ENCODE measurements at places on chromosomes 13 and 19. TPM values are rescaled to one million over a fixed set of nuclear protein-coding genes. Genes with fewer than 3 reads are reported as not detected.

The PTH2 gene
- total RNA-seq: not detected

The TRPC4 gene
- total RNA-seq: 0.33 TPM

The ZFR2 gene
- total RNA-seq: not detected

The BLVRB gene
- 109 TPM for total RNA-seq

- no peaks in the 10 kb centered on the region for H3K36me3 ChIP-seq
- no peak for DNase-seq
- H3K4me1 ChIP-seq: peaks cover 5% of the 10 kb centered on the region
- no peak overlapping the region for H3K27ac ChIP-seq
- no peaks in the 10 kb centered on the region for H3K27me3 ChIP-seq
Observed at GRCh38 chr13:113897161-113897560, 33.3 kb upstream of the GAS6 start.

- H3K27me3 ChIP-seq: no peaks in the 10 kb centered on the region
- peak overlapping the region; percentile 98 for H3K27ac ChIP-seq
- H3K36me3 ChIP-seq: no peaks in the 10 kb centered on the region
- peaks cover 49% of the 10 kb centered on the region for H3K4me1 ChIP-seq
- H3K4me3 ChIP-seq: peak overlapping the region; percentile 61
- no peak for DNase-seq
Observed at GRCh38 chr19:47514151-47514868, 553 bp downstream of the NAPA start.

DNA sequence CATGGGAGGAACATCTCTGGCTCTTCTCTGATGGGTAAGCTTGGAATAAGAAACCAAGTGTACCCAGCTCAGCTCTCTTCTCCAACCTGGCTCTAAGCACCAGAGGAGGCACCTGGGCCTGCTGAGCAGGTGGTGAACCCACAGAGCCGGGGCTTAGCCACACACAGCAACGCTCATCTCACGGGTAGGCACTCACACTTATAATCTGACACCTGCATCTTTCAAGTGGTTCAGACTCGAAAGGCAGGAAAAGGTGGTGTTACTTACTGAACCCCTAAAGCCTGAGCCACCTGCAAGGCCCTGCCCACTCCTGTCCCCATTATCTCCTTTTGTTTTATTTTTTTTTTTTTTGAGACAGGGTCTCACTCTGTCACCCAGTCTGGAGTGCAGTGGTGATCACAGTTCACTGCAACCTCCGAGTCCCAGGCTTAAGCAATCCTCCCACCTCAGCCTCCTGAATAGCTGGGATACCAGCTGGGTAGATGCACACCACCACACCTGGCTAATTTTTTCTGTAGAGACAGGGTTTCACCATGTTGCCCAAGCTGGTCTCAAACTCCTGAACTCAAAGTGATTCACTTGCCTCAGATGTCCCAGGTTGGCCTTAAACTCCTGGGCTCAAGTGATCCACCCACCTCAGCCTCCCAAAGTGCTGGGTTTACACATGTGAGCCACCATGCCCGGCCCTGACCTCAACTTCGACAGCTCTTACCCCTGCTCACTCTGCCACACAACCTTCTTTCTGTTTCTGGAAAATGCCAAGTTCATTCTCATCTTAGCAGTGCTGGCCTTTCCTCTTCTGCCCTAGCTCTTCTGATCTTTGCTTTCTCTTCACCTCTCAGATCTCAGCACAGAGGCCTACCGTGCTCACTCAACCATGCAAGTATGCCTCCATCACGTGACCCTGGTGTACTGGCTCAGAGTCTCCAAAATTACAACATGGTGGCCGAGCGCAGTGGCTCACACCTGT lies 9.7 kb downstream of the FBXL12 start:
- DNase-seq: no peak
- H3K4me3 ChIP-seq: no peak overlapping the region
- H3K4me1 ChIP-seq: no peaks in the 10 kb centered on the region

- H3K27ac ChIP-seq: no peak overlapping the region
- H3K4me3 ChIP-seq: no peak overlapping the region
- no peaks in the 10 kb centered on the region for H3K27me3 ChIP-seq
- H3K4me1 ChIP-seq: no peaks in the 10 kb centered on the region
- no peak for DNase-seq
Observed at GRCh38 chr13:63044589-63045313, 1629.1 kb upstream of the PCDH20 start.

DNA sequence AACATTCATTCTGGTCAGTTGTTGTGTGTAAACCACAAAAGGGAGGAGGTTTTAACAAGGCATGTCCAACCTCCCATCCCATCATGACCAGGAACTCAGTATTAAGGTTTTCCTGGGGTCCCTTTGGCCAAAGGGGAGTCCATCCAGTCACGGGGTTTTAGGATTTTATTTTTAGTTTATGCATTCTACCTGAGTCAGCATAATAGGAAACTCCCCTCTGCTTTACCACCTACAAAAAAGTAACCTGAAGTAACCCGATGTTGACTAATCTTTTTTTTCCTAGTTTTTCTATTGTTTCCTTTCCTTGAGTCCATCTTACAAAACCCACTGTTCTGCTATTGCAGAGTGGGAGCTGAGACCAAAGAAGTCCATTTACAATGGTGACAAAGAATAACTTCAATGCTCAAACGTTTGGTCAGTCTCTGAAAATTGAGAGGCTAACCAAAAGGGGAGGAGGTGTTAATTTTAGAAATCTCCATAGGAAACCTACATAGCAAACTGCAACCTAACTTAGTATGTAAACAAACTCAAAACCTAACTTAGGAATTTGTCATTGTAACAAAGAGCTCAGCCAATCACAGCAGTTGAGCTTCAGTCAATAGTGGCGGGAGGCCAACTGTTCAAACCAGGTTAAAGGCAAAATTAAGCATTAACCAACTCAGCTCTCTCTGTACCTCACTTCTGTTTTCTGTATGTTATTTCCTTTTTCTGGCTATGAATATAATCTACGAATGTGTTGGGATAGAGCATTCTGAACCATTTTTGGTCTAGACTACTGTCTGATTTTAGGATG lies 1954.1 kb downstream of the PCDH9 start:
- no peaks in the 10 kb centered on the region for H3K36me3 ChIP-seq
- no peaks in the 10 kb centered on the region for H3K4me1 ChIP-seq
- no peak overlapping the region for H3K27ac ChIP-seq
- DNase-seq: no peak
- H3K4me3 ChIP-seq: no peak overlapping the region

GRCh38 chr13:101773062-101773461 lies 320.6 kb downstream of the ITGBL1 start:
- H3K36me3 ChIP-seq: no peaks in the 10 kb centered on the region
- H3K4me1 ChIP-seq: no peaks in the 10 kb centered on the region
- no peaks in the 10 kb centered on the region for H3K27me3 ChIP-seq
- no peak for DNase-seq
- H3K27ac ChIP-seq: no peak overlapping the region
- H3K4me3 ChIP-seq: no peak overlapping the region

DNA sequence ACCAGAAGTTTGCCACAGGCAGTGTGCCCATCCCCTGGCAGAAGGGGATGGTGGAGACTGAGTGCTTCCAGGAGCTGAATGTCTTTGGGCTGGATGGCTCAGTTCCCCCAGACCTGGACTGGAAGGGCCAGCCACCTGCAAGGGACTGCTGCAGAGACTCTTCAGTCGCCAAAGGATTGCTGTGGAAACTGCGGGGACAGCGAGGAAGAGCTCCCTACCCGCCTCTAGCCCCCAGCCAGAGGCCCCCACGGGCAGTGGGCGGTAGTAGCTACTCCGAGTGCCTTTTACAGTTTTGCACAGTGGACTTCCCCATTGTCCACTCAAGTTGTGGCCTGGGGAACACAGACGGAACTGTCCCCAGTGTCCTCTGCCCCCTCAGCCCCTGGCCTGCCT lies 138.5 kb downstream of the ZDHHC20 start:
- no peak for DNase-seq
- H3K27me3 ChIP-seq: no peaks in the 10 kb centered on the region
- H3K4me1 ChIP-seq: no peaks in the 10 kb centered on the region
- H3K4me3 ChIP-seq: no peak overlapping the region
- no peak overlapping the region for H3K27ac ChIP-seq

GRCh38 chr13:98542568-98543377 lies 34.1 kb downstream of the STK24 start:
- no peak overlapping the region for H3K27ac ChIP-seq
- H3K4me3 ChIP-seq: no peak overlapping the region
- no peaks in the 10 kb centered on the region for H3K27me3 ChIP-seq
- no peaks in the 10 kb centered on the region for H3K36me3 ChIP-seq
- DNase-seq: no peak

DNA sequence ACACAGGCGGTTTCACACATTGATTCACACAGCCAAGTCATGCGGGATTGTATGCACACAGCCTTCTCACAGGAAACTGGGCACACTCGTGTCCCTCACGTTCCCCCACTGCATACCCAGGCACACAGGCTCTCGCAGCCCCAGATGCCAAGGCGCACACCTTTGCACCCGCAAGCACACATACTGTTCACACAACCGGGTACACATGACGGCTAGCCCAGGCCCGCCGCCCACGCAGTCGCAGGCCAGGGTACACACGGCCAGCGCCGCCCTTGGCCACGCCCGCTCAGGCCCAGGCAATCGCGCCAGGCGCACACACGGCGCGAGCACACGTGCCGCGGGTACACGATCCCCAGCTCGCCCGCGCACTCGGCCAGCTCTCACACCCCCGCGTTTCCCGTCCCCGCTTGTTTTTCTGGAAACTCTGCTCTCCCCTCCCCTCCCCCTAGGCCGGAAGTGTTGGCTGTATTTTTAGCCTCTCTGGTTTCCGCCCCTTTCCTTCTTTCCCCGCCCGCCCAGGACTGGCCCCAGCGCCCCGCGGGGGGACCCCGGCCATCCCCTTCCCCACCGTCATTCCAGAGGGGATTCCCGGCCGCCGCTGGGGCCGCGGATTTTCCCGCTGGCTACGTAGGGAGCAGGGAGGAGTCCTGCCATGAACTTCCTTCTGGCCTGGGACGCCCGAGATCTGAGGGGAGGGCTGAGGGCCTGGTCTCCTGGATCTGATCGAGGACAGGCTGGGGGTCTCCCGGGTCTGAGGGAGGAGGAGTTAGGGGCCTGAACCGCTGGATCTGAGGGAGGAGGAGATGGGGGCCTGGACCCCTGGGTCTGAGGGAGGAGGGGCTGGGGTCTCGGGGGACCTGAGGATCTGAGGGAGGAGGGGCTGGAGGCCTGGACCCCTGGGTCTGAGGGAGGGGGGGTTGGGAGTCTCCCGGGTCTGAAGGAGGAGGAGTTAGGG lies 4.0 kb upstream of the ZFP36 start:
- H3K4me1 ChIP-seq: peaks cover 44% of the 10 kb centered on the region
- DNase-seq: peak; percentile 92
- no peaks in the 10 kb centered on the region for H3K36me3 ChIP-seq
- H3K4me3 ChIP-seq: no peak overlapping the region

DNA sequence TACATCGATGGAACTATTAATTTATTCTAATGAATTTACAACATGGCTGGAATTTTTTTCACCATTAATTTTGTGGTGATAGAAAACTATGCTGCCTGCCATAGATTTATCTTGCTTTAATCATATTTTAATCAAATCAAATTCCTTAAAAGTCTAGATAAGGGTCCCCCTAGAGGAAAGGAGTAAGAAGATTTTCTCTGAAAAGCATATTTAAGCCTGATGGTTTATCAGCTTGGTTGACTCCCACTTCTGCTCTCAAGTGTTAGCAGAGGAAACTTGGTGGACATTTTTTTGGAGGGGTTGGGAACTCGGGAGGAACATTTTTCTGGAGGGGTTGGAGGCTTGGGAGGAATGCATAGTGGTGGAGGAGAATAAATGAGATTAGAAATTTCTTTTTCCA lies 253.3 kb downstream of the KCNRG start:
- no peak for DNase-seq
- H3K36me3 ChIP-seq: no peaks in the 10 kb centered on the region
- no peaks in the 10 kb centered on the region for H3K27me3 ChIP-seq
- no peak overlapping the region for H3K27ac ChIP-seq

DNA sequence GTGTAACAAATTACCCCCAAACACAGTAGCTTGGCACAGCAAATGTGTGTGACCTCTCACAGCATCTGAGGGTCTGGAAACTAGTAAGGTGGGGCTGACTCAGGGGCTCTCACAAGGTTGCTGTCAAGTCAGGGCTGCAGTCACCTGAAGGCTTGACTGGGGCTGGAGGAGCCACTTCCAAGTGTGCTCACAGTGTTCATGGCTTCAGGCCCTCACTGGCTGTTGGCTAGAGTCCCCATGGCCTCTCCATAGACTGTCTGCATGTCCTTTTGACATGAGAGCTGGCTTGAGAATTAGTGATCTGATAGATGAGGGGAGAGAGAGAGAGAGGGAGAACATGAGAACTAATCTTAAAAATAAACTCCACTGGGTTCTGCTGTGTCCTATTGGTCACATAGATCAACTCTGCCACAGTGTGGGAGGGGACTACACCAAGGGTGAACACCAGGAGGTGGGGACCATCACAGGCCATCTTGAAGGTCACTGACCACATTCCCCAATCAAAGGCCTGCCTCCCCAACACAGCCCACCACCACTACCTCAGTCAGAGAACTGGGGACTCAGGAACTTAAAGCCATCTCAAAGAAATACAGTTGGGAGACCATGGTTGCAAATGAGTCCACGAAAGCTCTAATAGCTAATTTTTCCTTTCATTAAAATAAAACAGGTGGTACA lies 38.2 kb upstream of the KATNAL1 start:
- no peak overlapping the region for H3K4me3 ChIP-seq
- no peaks in the 10 kb centered on the region for H3K27me3 ChIP-seq
- H3K4me1 ChIP-seq: peaks cover 10% of the 10 kb centered on the region

GRCh38 chr13:35793823-35794222 lies 317.3 kb upstream of the MAB21L1 start:
- H3K36me3 ChIP-seq: no peaks in the 10 kb centered on the region
- DNase-seq: no peak
- H3K4me3 ChIP-seq: no peak overlapping the region

GRCh38 chr19:7743425-7743841 lies 3.9 kb downstream of the CD209 start:
- no peaks in the 10 kb centered on the region for H3K4me1 ChIP-seq
- no peak overlapping the region for H3K4me3 ChIP-seq
- no peaks in the 10 kb centered on the region for H3K27me3 ChIP-seq
- no peak for DNase-seq
- no peaks in the 10 kb centered on the region for H3K36me3 ChIP-seq

DNA sequence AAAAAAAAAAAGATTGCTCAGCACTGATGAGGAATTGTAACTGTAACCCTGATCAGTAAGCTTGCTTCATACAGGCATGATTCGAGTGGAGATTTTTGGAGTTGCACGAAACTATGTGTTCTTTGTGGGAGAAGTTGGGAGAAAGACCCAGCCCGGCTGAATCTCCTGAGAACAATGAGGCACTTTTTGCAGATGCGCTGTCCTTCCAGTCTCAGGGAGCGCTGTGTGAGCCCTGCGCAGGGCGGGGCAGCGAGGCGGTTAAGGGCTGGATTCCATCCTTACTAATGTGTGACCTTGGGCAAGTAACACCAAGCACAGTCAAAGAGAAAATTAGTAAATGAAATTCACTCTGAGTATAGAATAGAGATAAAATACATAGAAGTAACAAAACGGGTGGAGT lies 76.9 kb downstream of the SIPA1L3 start:
- H3K27me3 ChIP-seq: no peaks in the 10 kb centered on the region
- no peak overlapping the region for H3K27ac ChIP-seq
- peaks cover 29% of the 10 kb centered on the region for H3K4me1 ChIP-seq
- H3K36me3 ChIP-seq: no peaks in the 10 kb centered on the region

All from body of pancreas (tissue), 4 donors.